ENCODE measurements at places on chromosomes 1 and 21.

GRCh38 chr21:33055991-33056390, 13.9 kb upstream of the OLIG1 start:
- no peak for DNase-seq

- DNase-seq: no peak
Measured at GRCh38 chr1:202210385-202210784, 16.8 kb downstream of the LGR6 start.

DNA sequence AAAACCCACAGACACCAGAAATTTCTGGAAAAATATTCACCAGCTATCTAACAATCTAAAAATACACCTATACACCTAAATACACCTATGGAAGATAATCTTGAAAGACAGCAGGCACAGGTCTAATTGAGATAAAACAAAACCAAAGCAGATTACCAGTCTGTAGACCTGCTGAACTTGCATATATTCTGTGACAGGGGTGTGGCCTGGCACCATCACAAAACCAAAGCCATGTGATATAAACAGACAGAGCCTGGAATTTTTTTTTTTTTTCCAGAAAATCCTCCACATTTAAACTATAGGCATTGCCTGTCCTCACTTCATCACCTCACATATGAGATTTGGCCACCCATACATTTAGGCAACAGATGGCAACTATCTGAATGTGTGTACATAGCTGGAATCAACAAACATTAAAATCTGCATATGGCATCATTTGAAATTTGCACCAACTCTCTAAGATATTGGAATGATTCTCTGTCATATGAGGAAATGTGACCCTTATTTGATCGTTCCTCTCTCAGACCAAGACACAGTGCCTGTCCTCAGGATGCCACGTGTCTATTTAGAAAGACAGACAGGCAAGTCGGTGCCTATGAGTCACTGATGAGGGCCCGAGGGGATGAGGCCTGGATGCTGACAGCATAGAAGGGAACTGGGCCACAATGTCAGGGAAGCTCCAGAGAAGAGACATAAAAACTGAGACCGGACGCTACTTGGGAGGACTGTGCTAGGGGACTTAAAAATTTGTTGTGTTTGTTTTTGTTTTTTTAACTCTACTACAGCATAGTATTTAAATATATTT, 32.6 kb downstream of the NMNAT2 start:
- DNase-seq: no peak

- no peak for DNase-seq
Measured at GRCh38 chr1:90359994-90360393, 357.1 kb downstream of the BARHL2 start.

GRCh38 chr1:3038571-3039181, 17.4 kb downstream of the ACTRT2 start:
- no peak for DNase-seq

- DNase-seq: no peak
Measured at GRCh38 chr1:88736633-88737248, 52.7 kb downstream of the PKN2 start.

- no peak for DNase-seq
Measured at GRCh38 chr1:154479764-154480421, 22.1 kb upstream of the TDRD10 start.

GRCh38 chr1:167661527-167662426, 31.7 kb downstream of the RCSD1 start:
- no peak for DNase-seq

DNA sequence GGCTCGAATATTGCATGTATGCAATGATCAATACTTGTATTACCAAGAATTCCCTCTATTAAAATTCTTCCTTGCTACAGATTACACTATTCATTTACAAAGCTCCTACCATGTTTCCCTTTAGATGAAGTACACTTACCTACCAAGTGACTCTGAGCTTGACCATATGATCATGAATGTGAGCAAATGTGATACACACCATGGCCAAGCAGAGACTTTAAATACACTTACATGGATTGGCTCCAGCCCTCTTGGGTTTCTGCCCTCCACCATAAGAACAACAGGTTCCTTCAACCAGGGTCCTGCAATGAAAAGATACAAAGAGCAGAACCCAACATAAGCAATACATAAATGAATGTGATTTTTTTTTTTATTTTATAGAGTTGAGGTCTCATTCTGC, 30.0 kb downstream of the LRRC52 start:
- DNase-seq: no peak

DNA sequence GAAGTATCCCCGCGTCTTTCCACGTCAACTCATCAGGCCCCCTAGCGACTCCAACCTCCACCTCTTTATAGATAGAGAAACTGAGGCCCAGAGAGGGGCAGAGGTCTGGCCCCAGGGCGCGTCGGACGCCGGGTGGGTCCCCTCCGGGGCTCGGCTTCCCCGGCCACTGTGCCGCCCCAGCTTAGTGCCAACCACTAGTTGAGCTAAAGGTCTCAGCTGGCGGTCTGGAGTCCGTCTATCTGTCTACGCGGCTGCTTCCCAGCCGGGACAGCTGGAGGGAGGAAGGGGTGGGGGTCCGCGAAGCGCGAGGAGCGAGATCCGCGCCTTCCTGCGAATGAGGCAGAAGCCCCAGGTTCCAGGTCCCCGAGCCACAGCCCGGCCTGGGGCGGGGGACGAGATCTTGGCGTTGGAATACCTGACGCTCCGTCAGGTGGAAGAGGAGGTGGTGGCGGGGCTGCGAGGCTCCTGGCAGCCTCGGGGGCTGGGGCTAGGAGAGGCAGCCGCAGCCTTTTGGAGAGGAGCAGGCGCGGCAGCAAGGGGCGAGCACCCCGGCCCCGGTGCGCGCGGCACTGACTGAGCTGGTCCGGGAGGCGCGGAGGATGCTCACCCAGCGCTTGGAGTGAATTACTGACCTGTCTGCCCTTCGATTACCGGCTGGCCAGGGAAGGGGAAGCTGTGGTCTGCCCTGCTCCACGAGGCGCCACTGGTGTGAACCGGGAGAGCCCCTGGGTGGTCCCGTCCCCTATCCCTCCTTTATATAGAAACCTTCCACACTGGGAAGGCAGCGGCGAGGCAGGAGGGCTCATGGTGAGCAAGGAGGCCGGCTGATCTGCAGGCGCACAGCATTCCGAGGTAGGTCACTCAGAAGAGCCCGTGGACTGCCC, 937 bp downstream of the PODN start:
- DNase-seq: no peak

DNA sequence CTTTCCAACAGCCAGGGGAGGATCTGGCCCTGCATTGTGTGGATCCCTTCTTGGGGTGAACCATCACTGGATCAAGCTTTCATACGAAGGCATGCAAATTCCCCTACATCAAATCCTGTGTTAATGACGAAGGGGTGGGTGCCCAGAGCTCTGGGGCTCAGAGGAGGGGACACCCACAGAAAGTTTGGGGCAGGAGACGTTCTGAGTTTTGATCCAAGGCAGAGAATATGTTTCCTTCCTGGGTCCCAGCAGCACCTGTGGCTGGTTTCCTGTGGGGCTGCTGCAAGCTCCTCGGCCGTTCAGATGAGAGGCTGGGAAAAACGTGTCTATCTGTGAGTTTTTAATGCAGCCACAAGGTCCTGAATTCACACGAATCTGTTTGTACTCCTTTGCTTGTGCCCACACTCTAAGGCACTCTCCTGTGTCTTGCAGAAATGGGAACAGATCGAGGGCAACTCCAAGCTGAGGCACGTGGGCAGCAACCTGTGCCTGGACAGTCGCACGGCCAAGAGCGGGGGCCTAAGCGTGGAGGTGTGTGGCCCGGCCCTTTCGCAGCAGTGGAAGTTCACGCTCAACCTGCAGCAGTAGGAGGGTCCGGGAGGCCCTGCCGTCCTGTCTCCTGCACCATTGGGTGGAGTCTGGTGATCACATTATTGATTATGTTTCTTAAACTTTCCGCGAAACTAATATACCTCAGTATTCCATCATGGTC, 147.1 kb downstream of the PGBD5 start:
- no peak for DNase-seq

GRCh38 chr1:39825432-39825941, 36.8 kb upstream of the BMP8B start:
- no peak for DNase-seq

DNA sequence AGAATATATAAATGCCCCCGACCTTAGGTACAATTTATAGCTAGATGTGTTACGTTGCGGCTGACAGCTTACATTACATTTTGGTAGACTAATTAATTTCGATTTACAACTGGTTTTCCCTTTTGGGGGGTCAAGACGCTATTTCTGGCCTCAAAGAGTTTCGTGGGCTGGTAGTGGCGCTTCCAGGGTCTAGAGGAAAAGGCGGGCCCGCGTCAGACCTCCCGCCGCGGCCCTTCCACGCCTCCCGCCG, 391 bp downstream of the IFT25 start:
- no peak for DNase-seq

Data from activated naive CD4-positive, alpha-beta T cell (primary cell).